ENCODE measurements at places on chromosomes 3 and 15. TPM values are rescaled to one million over a fixed set of nuclear protein-coding genes. Genes with fewer than 3 reads are reported as not detected.
A peak's percentile ranks its signal among the peaks of the same experiment; 100 is the strongest.

DNA sequence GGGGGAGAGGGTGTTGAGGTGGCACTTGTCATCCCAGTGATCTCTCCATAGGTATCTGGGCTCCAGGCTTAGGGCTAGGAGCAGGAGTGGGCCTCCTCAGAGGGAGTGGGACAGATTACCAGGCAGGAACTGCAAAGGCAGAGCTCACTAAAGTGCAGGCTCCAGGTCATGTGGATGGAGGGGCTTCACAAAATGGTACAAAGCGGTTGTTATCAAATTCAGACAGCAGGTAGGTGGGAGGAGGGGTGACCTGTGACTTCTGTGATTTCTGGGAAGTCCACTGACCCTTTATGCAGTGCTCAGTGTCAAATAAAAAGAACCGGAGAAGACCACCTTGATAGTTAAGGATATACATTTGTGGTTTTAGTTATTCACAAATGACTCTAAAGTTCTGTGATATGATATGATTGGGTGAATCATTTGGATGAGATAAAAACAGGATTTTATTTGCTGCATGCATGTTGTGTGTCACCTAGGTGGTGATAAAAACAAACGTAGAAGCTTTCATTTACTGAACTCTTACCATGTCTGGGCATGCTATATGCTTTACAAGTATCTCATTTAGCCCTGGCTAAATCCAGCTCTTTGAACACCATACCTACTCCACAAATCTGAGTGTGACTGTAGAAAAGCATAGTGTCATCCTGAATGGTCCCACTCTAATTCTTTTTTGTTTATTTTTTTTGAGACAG, 20.2 kb downstream of the ST6GAL1 start:
- no peak overlapping the region for H3K27ac ChIP-seq
- peaks cover 21% of the 10 kb centered on the region for H3K36me3 ChIP-seq
- no peak overlapping the region for H3K4me3 ChIP-seq

DNA sequence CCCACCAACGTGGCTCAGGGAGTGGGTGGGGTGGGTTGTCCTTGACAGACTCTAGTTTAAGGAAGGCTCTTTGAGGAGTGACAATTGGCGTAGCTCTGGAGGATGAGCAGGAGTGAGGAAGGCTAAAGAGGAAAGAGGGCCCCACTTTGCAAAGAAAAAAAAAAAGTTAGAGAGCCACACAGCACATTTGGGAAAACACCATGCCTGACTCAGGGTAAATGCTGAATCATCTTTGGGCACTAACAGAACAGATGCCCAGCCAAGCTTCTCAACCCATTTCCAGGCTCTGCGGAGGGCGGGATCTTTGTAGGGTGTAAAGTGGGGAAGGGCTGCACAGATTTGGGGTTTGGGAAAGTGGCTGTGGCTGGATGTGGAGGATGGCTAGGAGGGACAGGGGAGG, 179.1 kb upstream of the RGMA start:
- no peaks in the 10 kb centered on the region for H3K27me3 ChIP-seq
- H3K36me3 ChIP-seq: no peaks in the 10 kb centered on the region
- no peaks in the 10 kb centered on the region for H3K4me1 ChIP-seq
- no peak for DNase-seq
- H3K4me3 ChIP-seq: no peak overlapping the region

Gene GPR176
- total RNA-seq: not detected

GRCh38 chr15:57298843-57299550, 77.3 kb upstream of the CGNL1 start:
- peak overlapping the region; percentile 59 for H3K4me3 ChIP-seq
- no peaks in the 10 kb centered on the region for H3K36me3 ChIP-seq
- H3K4me1 ChIP-seq: peaks cover 15% of the 10 kb centered on the region
- DNase-seq: no peak
- H3K27ac ChIP-seq: peak overlapping the region; percentile 91

DNA sequence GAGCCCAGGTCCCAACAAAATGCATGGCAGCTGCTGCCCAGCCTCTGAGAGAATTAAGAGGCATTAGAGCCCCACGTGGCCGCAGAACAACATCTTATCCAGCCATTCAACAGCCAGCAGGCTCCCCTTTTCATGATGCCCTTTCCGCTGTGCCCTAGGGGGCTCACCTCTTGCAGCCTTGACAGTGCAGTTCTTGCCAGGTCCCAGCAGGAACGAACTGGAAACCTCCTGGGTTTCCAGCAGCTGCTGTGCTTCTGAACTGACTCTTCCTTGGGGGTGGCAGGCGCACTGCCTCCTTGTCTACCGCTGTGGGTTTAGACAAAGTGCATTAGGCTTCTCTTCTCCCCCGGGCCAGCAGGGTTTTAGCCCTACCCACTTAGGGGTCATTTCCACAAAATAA, 85.2 kb downstream of the FAM174B start:
- no peaks in the 10 kb centered on the region for H3K27me3 ChIP-seq
- DNase-seq: no peak
- no peaks in the 10 kb centered on the region for H3K36me3 ChIP-seq
- H3K4me3 ChIP-seq: no peak overlapping the region
- H3K4me1 ChIP-seq: no peaks in the 10 kb centered on the region

GRCh38 chr3:69199942-69200341, 77.5 kb upstream of the LMOD3 start:
- no peaks in the 10 kb centered on the region for H3K27me3 ChIP-seq
- no peak for DNase-seq
- H3K4me1 ChIP-seq: peaks cover 7% of the 10 kb centered on the region
- peak overlapping the region; percentile 32 for H3K4me3 ChIP-seq

Gene CCNB2
- total RNA-seq: 0.47 TPM

Gene CDHR4
- total RNA-seq: 0.30 TPM

DNA sequence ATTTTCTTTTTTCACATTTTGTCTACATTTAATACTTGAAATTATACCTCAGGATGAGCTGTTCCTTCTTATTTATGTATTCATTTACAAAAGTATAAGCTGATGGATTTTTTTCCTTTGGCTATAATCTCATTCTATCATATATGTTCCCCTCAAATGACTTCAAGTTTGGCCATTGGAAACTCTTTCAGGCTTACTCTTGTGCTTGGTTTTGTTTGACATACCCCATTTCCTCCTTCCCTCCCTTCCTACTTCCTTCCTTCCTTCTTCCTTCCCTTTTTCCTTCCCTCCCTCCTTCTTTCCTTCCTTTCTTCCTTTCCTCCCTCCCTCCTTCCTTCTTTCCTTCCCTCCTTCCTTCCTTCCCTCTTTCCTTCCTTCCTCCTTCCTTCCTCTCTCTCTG, 697.1 kb upstream of the ARPP21 start:
- DNase-seq: no peak
- no peaks in the 10 kb centered on the region for H3K36me3 ChIP-seq
- H3K27ac ChIP-seq: no peak overlapping the region
- no peak overlapping the region for H3K4me3 ChIP-seq
- no peaks in the 10 kb centered on the region for H3K27me3 ChIP-seq

Gene NMNAT3
- 3.7 TPM for total RNA-seq

GRCh38 chr15:40743921-40744814, 10.9 kb downstream of the RMDN3 start:
- H3K36me3 ChIP-seq: peaks cover 38% of the 10 kb centered on the region
- H3K4me1 ChIP-seq: peaks cover 55% of the 10 kb centered on the region
- peak overlapping the region; percentile 75 for H3K27ac ChIP-seq
- peak; percentile 88 for DNase-seq
- no peaks in the 10 kb centered on the region for H3K27me3 ChIP-seq

DNA sequence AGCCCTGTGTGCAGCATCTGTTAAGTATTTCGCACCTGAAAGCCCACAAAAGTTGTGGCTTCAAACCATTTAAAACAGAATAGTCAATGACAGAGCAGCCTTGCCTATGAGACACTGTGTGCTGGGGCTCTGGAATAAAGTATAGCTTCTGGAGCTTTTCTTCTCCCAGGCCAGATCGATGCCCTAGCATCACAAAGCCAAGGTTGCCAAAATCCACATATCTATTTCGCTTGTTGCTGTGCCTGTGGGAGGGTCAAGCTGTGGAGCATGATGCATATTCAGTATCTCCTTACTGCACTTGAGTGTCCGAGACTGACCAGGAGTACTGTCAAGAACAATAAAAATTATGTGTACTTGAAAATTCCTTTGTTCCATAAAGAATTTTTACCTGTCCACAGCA, 7.6 kb downstream of the PLOD2 start:
- DNase-seq: no peak
- no peak overlapping the region for H3K27ac ChIP-seq
- H3K4me1 ChIP-seq: no peaks in the 10 kb centered on the region
- no peaks in the 10 kb centered on the region for H3K27me3 ChIP-seq

GRCh38 chr3:170205302-170205701, 16.9 kb upstream of the PRKCI start:
- no peak overlapping the region for H3K27ac ChIP-seq
- no peaks in the 10 kb centered on the region for H3K36me3 ChIP-seq
- DNase-seq: no peak
- no peak overlapping the region for H3K4me3 ChIP-seq
- no peaks in the 10 kb centered on the region for H3K27me3 ChIP-seq

DNA sequence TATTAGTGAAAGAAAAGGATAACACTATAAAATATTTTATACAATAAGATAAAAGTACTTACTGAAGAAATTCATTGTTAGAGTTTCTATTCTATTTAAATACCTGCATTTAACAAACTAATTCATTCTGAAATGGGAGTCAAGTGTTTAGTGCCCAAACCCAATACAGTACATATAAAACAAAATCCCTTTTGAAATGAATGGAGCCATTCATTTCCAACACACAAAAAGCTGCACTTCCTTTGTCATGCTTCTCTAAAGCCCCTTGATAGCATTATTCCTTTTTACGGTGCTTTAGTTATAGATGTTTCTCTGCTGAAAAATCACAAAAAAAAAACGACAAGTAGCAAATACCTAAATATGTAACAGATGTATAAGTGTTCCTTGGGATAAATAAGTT, 596.3 kb downstream of the ZIC1 start:
- DNase-seq: no peak
- no peak overlapping the region for H3K4me3 ChIP-seq
- no peaks in the 10 kb centered on the region for H3K27me3 ChIP-seq
- H3K36me3 ChIP-seq: no peaks in the 10 kb centered on the region
- no peaks in the 10 kb centered on the region for H3K4me1 ChIP-seq
- no peak overlapping the region for H3K27ac ChIP-seq

- H3K4me1 ChIP-seq: peaks cover 14% of the 10 kb centered on the region
- no peak overlapping the region for H3K4me3 ChIP-seq
- H3K27ac ChIP-seq: no peak overlapping the region
These were observed 3.3 kb downstream of the CHRD start for GRCh38 chr3:184383033-184383740.

Gene NEO1
- 16.3 TPM for total RNA-seq

Gene PLCH1
- 0.08 TPM for total RNA-seq

Gene CLDN16
- total RNA-seq: not detected

GRCh38 chr15:69991551-69991980, 106.2 kb downstream of the TLE3 start:
- H3K27ac ChIP-seq: no peak overlapping the region
- no peaks in the 10 kb centered on the region for H3K36me3 ChIP-seq
- no peak for DNase-seq
- no peak overlapping the region for H3K4me3 ChIP-seq

DNA sequence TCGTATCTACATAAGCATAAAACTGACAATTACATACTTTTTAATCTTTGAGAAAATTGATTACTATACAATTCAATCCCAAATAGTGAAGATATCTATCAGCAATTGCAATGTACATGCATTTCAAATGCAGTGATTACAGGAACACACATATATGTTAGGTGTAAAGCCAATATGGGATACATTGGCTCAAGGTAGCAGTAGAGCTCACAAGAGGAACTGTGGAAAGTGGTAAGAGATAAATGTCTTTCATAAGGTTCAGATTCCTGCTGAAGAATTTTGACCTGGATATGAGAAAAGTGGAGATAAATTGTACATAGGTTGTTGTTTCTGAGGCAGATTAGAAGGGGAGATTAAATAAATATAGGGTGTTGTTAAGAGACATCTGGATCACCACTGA, 1280.5 kb downstream of the OTOL1 start:
- no peak overlapping the region for H3K4me3 ChIP-seq
- no peaks in the 10 kb centered on the region for H3K27me3 ChIP-seq
- DNase-seq: no peak
- no peaks in the 10 kb centered on the region for H3K4me1 ChIP-seq

DNA sequence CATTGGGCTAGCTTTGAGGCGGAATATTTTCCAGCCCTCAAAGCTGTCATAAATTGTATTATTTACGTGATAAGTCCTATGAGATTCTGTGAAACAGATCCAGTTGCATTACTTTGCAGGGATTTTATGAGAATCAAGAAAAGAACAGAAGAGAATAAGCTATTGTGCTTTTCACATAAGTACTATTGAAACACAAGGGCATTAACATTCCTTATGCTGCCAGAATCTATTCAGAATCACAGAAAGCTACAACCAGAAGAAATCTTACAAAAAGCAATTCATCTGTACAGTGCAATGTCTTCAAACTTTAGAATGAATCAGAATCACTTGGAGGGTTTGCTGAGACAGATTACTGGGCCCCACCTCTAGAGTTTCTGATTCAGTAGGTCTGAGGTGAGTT, 10.6 kb upstream of the CACNA1D start:
- DNase-seq: no peak
- no peak overlapping the region for H3K4me3 ChIP-seq
- H3K27ac ChIP-seq: no peak overlapping the region
- H3K36me3 ChIP-seq: no peaks in the 10 kb centered on the region
- H3K27me3 ChIP-seq: peaks cover 2% of the 10 kb centered on the region
- H3K4me1 ChIP-seq: no peaks in the 10 kb centered on the region

DNA sequence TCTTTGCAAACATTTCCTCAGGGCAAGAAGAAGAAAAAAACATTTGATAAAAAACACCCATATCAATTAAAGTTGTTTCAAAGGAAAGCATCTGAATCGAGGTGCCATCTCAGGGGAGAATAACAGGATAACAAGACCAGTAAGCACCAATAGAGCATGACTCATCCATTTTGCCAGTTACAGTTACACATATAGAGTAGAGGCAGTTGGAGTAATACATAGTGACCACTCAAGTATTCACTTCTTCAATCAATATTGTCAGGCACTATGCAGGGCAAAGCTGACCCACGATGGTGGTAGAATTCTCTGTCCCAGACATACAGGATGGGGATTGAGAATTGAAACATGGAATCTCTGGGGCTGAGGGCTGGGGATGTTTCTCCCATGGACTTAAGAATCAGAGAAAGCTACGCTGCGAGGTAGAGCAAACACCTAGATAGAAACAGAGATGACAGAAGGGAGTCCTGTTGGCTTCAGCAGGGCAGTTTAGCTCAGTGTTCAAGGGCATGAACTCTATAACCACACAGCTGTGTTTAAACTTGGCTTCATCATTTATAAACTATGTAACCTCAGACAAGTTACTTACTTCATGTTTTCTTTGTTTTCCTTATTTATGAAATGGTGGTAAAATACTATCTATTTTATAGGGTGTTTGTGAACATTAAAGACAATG, 186.4 kb upstream of the NANOGP8 start:
- H3K4me1 ChIP-seq: no peaks in the 10 kb centered on the region
- H3K27ac ChIP-seq: no peak overlapping the region
- no peak overlapping the region for H3K4me3 ChIP-seq
- H3K36me3 ChIP-seq: no peaks in the 10 kb centered on the region
- no peaks in the 10 kb centered on the region for H3K27me3 ChIP-seq

Gene ARL14
- total RNA-seq: not detected

GRCh38 chr3:160828880-160829279, 72.8 kb downstream of the PPM1L start:
- no peak overlapping the region for H3K27ac ChIP-seq
- DNase-seq: no peak
- peaks cover 11% of the 10 kb centered on the region for H3K4me1 ChIP-seq
- no peaks in the 10 kb centered on the region for H3K27me3 ChIP-seq

GRCh38 chr3:163139600-163139999, 1643.0 kb downstream of the OTOL1 start:
- H3K27ac ChIP-seq: no peak overlapping the region
- H3K4me3 ChIP-seq: no peak overlapping the region
- DNase-seq: no peak
- no peaks in the 10 kb centered on the region for H3K27me3 ChIP-seq
- H3K36me3 ChIP-seq: no peaks in the 10 kb centered on the region

GRCh38 chr3:22893101-22893500, 310.0 kb upstream of the UBE2E2 start:
- DNase-seq: no peak
